IPS DF 6.9 (cell line): ENCODE measurements at places on chromosomes 16 and 17.

DNA sequence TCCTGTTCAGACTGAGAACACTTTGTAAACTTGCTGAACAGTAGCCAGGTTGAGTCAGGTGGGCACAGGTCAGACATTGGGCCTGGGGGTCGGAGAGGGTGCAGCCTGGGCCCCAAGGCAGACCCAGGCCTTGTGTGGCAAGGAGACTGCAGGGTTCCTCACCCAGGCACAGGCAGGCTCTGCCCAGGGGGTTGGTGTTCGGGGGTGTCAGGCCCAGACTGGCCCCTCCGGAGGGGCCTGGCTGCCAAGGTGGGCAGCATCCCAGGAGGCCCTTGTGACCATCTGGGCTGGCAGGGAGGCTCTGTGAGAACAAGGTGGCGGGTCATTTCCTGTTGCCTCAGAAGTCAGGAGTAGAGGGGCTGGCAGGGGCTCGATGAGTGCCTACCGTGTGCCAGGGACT, 585 bp upstream of the MYO15A start:
- peaks cover 15% of the 10 kb centered on the region for H3K36me3 ChIP-seq
- DNase-seq, result no peak
- H3K27ac ChIP-seq, result no peak overlapping the region
- H3K4me3 ChIP-seq, result no peak overlapping the region
- no peaks in the 10 kb centered on the region for H3K4me1 ChIP-seq
- no peaks in the 10 kb centered on the region for H3K27me3 ChIP-seq

DNA sequence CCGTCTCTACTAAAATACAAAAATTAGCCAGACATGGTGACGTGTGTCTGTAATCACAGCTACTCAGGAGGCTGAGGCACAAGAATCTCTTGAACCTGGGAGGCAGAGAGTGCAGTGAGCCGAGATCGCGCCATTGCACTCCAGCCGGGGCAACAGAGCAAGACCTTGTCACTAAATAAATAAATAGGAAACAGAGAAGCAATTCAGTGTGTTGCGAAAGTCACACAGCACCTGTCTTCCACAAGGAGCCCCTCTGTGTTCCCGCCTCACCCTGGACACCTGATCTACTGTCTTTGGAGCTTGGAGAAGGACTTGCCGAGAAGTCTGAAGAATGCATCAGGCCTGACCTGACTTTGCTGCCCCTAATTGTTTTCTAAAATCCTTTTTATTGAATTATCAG, 3.5 kb upstream of the CDH1 start:
- H3K27me3 ChIP-seq, result no peaks in the 10 kb centered on the region
- H3K4me3 ChIP-seq, result no peak overlapping the region
- DNase-seq, result no peak
- H3K4me1 ChIP-seq, result peaks cover 5% of the 10 kb centered on the region
- H3K36me3 ChIP-seq, result no peaks in the 10 kb centered on the region

DNA sequence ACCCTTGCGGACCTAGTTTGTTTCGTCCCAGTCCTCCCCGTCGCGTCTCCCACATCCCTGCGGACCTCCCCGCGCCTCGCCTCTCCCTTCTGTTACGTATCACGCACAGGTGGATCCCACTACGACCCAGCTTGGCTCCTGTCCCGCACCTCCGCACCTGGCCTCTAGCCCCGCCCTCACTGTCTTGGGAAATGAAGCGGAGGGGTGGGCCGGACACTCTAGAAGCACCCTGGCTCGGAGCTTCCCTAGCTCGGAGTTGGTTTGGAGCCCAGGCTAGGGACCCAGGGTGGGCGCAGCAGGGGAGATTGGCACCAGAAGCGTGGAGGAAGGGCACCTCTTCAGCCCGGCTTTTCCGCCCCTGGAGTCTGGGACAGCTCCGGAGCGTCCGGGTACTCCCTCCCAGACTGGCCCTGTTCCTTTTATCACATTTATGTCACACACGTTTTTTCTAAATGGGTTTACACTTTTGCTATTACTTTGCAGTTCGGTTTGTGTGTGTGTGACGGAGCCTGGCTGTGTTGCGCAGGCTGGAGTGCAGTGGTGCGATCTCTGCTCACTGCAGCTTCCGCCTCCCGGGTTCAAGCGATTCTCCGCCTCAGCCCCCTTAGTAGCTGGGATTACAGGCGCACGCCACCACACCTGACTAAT, 1.4 kb upstream of the CEMP1 start:
- H3K36me3 ChIP-seq, result peaks cover 14% of the 10 kb centered on the region; the same call in 1 of the 2 replicates
- H3K4me3 ChIP-seq, result peak overlapping the region; percentile 46; the same call in 1 of the 2 replicates
- no peaks in the 10 kb centered on the region for H3K27me3 ChIP-seq
- no peak overlapping the region for H3K27ac ChIP-seq

DNA sequence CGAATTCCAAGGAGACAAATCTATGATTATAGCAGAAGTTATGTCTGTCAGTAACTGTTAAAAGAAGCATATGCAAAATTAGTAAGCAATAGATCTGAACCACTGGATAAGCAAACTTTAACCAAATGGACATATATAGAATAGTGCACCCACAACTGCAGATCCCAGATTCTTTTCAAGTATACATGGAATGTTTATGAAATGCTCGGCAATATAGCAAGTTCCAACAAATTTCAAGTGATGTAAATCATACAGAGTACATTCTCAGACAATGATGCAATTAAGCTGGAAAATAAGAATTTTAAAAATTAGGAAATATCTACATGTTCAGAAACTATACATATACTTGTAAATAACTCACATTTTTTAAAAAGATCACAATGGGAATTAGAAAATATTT, 8.4 kb upstream of the HELZ start:
- H3K4me1 ChIP-seq, result peaks cover 2% of the 10 kb centered on the region
- no peak overlapping the region for H3K4me3 ChIP-seq
- no peak overlapping the region for H3K27ac ChIP-seq
- no peaks in the 10 kb centered on the region for H3K36me3 ChIP-seq
- H3K27me3 ChIP-seq, result no peaks in the 10 kb centered on the region

- no peaks in the 10 kb centered on the region for H3K27me3 ChIP-seq
- DNase-seq, result no peak
- H3K4me1 ChIP-seq, result 0 out of 2 replicates have a peak, but pooled peaks cover 5% of the 10 kb centered on the region
- no peak overlapping the region for H3K4me3 ChIP-seq
- no peaks in the 10 kb centered on the region for H3K36me3 ChIP-seq
These were observed 24.1 kb downstream of the IGFBP4 start for GRCh38 chr17:40467281-40467867.

DNA sequence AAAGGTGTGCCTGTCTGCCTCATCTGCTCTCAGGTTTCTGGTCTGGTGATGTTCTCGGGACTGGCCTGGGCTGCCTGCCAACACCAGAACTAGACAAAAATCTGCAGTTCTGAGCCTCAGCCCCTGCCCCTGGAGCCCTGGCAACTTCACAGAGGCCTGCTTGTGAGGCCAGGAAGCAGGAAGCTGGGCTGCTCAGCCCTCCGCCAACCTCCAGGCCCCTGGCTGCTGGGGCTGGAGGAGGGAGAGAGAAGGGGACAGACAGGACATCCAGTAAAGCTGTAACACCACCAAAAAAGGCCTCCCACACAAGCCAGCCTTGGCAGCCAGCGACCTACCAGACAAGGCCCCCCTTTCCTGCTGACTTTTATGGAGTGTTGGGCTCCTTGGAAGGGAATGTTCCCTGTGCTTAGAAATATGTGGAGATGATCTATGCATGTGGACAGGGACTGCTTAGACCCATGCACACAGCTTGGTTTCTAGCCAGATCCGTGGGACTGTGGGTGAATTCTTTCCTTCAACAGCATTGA, 157.6 kb downstream of the XYLT1 start:
- DNase-seq, result no peak
- H3K36me3 ChIP-seq, result no peaks in the 10 kb centered on the region
- H3K27me3 ChIP-seq, result no peaks in the 10 kb centered on the region
- H3K4me3 ChIP-seq, result no peak overlapping the region
- H3K27ac ChIP-seq, result no peak overlapping the region

DNA sequence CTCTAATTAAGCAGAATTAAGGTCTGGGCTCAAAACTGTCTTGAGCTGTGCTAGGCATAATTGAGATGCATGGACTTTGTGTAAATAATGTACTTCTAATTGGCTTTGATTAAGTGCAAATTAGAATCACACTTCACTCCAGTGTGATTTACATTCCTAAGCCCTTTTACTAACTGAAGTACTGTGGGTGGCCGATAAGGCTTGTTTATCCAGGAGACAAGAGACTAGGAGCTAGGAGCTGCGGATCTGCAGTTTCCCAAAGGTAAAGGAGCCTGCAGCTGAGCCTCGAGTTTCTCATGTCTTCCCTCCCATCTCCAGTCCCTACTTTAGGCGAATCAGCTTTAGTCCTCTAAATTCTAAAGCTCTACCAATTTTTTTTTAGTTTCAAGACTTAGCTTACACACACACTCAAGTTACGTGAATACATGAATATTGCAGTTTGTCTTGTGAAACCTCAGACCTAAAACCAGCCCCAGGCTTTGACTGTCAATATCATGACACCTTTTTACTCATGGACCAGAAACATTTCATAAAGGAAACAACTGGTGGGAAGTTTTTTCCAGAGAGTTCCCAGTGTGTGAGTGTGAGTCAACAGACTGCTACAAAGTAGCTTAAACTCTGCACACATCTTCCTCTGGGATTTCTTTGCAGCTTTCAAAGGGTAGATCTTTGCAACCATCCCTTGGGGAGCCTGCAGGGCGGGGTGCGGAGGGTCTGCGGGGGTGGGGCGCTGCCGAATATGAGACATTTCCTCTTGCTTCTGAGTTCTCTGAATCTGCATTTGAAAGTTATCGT, 113.9 kb upstream of the TBX2 start:
- DNase-seq, result no peak
- peaks cover 4% of the 10 kb centered on the region; the same call in 1 of the 2 replicates for H3K4me1 ChIP-seq
- H3K27ac ChIP-seq, result no peak overlapping the region
- no peaks in the 10 kb centered on the region for H3K27me3 ChIP-seq

DNA sequence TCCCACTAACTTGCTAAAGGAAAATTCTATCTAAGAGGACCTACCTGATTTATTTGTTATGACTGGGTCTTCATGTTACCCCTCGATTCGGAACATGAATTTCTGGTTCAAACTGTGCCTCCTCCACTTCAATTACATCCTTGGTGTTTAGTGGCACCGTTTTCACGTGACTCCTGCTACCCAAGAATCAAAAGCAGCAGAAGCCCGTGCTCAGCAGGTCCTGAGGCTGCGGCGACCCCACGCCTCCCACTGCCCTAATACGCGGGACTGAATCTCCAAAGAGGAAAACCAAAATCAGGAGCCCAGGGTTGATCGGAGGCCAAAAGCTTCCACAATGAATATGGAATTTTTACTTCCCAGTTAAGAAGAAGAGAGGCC, 94.0 kb upstream of the METRNL start:
- no peaks in the 10 kb centered on the region for H3K27me3 ChIP-seq
- H3K4me3 ChIP-seq, result no peak overlapping the region
- no peak overlapping the region for H3K27ac ChIP-seq
- DNase-seq, result no peak
- H3K36me3 ChIP-seq, result no peaks in the 10 kb centered on the region
- H3K4me1 ChIP-seq, result peaks cover 4% of the 10 kb centered on the region; the same call in 1 of the 2 replicates

DNA sequence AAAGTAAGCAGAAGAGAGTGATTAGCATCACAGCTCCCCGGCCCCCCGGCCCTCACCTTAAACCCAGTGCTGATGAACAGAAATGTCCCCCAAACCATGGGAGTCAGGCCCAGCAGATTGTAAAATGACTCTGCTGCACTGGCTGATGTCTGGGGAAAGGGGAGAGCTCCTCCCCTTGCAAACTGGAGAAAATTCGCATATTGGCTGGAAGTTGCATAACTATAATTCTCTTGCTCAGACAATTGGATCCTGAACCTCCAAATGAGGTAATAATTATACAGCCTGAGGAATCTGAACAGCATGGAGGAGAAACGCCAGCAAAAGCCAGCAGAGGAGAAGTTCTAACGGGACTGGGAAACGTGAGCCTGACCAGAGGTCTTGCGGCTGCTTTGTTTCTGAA, 109.7 kb downstream of the C16orf95 start:
- no peak overlapping the region for H3K4me3 ChIP-seq
- no peak for DNase-seq
- H3K27me3 ChIP-seq, result no peaks in the 10 kb centered on the region
- H3K36me3 ChIP-seq, result no peaks in the 10 kb centered on the region

GRCh38 chr16:50548125-50548908, at the start of gene NKD1:
Gene NKD1 (plus strand): TSS chr16:50548396. CDS start chr16:50548554, 158 bp downstream.
- no peaks in the 10 kb centered on the region for H3K36me3 ChIP-seq
- peaks cover 18% of the 10 kb centered on the region for H3K27me3 ChIP-seq
- DNase-seq, result peak; percentile 22
- H3K4me1 ChIP-seq, result peaks cover 4% of the 10 kb centered on the region; the same call in 1 of the 2 replicates
- no peak within 1 kb of the TSS for H3K27ac ChIP-seq

GRCh38 chr16:86965840-86966550, 351.2 kb downstream of the C16orf95 start:
- DNase-seq, result no peak
- no peaks in the 10 kb centered on the region for H3K4me1 ChIP-seq
- no peaks in the 10 kb centered on the region for H3K27me3 ChIP-seq
- no peak overlapping the region for H3K27ac ChIP-seq

DNA sequence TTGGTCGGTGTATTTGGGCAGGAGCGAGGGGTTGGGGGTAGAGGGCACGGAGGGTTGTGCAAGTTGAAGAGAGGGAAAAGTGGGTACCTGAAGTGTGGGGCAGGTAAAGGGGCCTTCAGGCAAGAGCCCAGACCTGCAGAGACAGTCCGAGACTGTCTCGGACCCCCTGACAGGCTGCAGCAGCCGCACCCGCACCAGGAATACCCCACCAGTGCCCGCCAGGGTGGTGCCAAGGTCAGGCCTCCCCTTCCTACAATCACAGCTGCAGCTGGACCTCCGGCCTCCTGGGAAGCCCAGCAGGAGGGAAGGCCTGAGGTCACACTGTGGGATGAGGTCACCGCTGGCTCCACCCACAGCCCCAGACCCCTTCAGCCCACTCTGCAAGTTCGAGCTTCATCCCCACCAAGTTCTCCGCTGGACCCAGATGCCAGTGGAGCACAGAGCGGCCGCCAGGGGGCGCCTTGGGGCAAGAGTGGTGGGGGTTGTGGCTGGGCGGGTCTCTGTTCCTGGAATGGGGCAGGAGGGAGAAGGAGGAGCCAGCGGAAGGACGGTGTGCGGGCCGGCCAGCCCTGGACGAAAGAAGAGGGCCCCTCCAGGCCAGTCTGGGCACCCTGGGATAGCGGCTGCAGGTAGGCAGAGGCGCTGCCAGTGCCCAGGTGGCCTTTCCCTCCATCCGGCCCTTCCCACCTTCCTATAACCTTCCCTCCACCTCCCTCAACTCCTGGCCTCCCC, at the start of gene HSD3B7:
Gene HSD3B7 (plus strand): TSS at position 539 of the 732 bp plus-strand sequence. CDS start 452 bp downstream, outside the sequence.
- no peaks in the 10 kb centered on the region for H3K27me3 ChIP-seq
- peaks cover 2% of the 10 kb centered on the region; the same call in 1 of the 2 replicates for H3K4me1 ChIP-seq
- H3K4me3 ChIP-seq, result no peak within 1 kb of the TSS; the same call in 1 of the 2 replicates
- DNase-seq, result peak; percentile 79

- DNase-seq, result no peak
- H3K36me3 ChIP-seq, result no peaks in the 10 kb centered on the region
- 0 out of 2 replicates have a peak, but pooled peaks cover 2% of the 10 kb centered on the region for H3K4me1 ChIP-seq
- H3K27ac ChIP-seq, result no peak overlapping the region
These were observed 261.1 kb downstream of the C16orf95 start for GRCh38 chr16:87056083-87056482.

GRCh38 chr16:58197314-58198012, 443 bp downstream of the CSNK2A2 start:
- no peak overlapping the region for H3K27ac ChIP-seq
- peak overlapping the region; percentile 81 for H3K4me3 ChIP-seq
- no peaks in the 10 kb centered on the region for H3K27me3 ChIP-seq
- no peak for DNase-seq
- peaks cover 5% of the 10 kb centered on the region; the same call in 1 of the 2 replicates for H3K4me1 ChIP-seq

DNA sequence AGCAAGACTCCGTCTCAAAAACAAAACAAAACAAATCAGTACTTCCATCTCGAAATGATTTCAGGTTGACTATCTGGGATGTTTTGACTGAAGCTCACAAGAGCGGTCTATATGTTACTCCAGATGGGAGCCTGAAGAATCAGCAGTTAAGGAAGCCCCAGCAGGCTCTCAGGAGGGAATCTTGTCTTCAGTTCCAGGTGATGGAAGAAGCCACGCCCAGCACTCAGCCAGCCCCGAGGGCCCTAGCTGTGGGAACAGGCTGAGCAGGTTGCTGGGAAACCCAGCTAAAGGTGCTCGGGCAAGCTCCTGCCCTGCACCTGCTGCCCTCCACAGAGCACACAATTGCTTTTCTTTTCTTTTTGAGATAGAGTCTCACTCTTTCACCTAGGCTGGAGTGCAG, 32.4 kb downstream of the WIPI1 start:
- H3K4me1 ChIP-seq, result peaks cover 2% of the 10 kb centered on the region; the same call in 1 of the 2 replicates
- no peaks in the 10 kb centered on the region for H3K36me3 ChIP-seq
- DNase-seq, result no peak
